ENCODE measurements at places on chromosomes 11 and 22.

DNA sequence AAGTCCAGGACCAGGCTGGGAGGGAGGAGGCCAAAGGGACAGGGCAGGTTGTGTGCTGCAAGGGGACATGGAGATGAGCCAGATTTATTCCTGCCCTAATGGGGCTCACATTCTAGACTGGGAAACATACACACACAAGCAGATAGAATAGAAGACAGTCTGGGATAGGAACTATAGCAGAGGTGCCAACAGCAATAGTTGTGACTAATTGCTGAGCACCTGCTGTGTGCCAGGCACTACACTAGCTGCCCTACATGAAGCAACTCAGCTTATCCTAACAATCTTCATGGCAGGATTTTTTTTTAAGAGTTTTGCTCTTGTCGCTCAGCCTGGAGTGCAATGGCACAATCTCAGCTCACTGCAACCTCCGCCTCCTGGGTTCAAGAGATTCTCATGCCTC lies 11.4 kb downstream of the MOGAT2 start:
- no peak for DNase-seq

GRCh38 chr11:9825315-9825714 lies 161.4 kb downstream of the SWAP70 start:
- no peak for DNase-seq

GRCh38 chr11:67301951-67302516 lies 1.3 kb upstream of the SSH3 start:
- no peak for DNase-seq

DNA sequence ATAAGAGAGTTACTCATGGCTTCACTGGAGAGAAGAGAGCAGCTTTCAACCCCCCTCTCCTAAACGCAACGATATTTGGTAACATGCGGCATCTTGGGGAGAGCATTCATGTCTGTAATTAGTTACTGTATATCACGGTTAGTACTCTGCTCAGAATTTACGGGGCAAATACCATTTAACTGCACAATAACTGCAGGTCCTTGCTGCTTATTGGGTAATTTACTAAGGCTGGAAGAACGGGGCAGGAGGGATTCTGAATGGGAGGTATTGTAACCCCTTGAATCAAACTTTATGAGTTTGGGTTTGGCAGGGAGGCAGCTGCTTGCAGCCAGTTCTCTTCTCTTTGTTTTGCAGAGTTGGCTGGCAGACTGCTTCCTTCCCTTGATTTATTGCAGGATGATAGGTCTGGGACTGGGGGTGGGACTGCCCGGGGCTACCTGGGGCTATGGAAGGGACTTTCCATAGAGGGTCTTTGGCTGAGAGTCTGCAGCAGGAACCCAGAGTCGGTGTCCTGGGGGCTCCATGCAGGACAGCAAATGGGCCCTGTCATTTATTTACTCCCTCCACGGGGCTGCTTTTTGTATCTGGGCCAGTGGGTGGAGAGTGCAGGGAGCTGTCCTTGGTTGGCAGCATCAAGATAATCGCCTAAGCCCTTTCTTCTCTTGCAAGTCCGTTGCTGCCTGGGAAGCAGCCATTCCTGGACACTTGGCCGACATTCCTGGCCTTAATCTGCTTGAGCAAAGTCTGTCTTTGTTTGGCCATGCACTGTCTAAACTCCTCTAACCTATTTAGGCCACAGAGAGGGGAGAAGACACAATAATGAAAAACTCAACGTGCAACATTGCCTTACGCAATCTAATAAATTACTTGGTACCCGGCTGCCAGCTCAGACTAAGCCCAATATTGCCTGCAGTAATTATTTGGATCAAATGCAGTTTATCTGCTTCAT lies 188.9 kb downstream of the ST3GAL4 start:
- peak; percentile 16 for DNase-seq

DNA sequence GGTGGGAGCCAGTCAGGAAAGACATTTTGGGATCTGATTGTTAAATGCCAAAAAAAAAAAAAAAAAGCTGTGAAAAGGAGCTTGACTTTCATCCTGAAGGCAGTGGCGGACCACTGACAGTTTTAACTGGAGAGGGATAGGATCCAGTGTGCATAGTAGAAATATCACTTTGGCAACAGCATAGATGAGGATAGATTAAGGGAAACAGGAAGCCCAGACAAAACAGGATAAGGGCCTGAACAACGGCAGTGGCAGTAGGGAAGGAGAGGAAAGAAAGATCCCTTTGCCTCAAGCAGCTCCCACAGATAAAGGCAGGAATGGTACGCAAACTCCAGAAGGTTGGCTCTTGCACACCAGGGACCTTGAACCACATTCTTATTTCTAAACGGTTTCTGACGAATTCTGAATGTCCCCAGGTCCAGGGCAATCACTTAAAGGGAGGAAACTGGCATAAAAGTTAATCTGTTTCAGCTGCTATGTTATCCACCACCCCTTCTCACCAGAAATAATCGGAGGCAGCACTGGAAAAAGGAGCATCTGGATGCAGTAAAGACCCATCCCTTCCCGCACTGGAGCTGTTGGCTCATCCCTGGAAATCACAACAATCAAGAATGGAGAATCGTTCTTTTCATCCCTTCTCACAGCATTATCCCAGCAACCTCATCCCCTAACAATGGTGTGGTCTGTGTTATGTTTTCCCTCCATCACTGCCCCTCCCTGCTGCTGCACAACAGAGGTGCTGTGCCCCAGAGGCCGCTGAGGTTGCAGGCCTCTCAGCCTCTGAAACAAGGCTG lies 99.1 kb downstream of the GAB2 start:
- no peak for DNase-seq

- DNase-seq = no peak
Observed at GRCh38 chr11:117524468-117525183, 197.0 kb downstream of the CEP164 start.

DNA sequence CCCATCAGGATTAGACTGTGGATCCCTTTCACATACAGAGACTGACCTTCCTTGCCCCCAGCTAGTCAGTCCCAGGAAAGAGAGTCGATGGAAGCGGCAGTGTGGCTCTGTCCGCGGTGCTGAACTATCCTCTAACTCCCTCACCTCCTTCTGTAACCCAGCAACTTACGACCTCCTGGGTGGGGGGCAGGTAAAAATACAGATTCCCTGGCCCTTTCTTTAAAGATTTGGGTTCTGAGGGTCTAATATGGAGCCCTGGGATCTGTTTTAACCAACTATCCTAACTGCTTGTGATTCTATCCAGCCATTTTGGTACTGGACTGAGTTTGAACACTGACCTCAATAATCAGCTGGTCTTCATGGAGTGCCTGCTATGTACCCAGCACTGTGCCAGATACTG lies 23.2 kb downstream of the MFNG start:
- no peak for DNase-seq

- DNase-seq = peak; percentile 85
Observed at GRCh38 chr11:19577976-19578619, 134.5 kb upstream of the NAV2 start.

- DNase-seq = no peak
Observed at GRCh38 chr11:73114835-73115220, 27.3 kb downstream of the FCHSD2 start.

- no peak for DNase-seq
Observed at GRCh38 chr11:67260406-67260805, 5.9 kb upstream of the GRK2 start.

GRCh38 chr11:65927904-65928397 lies 8.7 kb downstream of the DRAP1 start:
- DNase-seq = no peak
